ENCODE measurements at places on chromosomes 1 and 21.

- no peak for DNase-seq
Measured at GRCh38 chr21:32096411-32096810, 182.4 kb downstream of the MIS18A start.

DNA sequence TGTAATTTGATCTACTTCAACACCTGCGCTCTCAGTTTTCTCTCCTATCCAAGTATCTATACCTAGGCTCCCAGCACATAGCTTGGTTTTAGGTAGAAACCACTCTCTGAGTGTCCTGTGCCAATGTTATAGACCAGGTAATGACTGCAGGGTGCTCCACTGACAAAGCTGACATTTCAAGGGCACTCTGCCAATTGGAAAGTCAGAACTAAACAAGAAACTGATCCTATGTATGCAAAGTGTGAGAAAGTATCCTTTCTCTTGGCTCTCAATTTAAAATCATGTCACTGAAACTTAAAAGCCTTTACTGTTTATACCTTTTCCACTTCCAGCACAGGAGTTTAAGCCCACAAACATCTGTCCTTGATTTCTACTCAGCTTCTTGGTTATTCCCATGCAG is 45.0 kb upstream of the AIM2 start:
- DNase-seq: no peak

DNA sequence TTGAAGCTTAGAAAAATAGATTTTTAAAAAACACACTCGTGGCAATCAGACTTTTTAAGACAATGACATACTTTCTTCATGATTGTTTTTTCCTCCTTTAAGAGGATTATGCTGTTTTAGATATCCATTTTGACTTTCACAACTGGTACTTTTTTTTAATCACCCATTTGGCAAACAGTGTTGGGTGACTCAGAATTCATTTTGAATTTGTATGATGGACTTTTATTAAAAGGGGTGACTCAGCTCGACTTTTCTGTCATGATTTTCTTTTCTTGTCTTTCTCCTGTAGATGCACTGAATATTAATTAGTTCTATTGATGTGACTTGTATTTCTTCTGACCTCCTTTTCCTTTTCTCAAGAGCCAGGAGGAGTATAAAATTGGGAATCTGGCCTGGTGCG is 44.7 kb downstream of the FMN2 start:
- DNase-seq: no peak

DNA sequence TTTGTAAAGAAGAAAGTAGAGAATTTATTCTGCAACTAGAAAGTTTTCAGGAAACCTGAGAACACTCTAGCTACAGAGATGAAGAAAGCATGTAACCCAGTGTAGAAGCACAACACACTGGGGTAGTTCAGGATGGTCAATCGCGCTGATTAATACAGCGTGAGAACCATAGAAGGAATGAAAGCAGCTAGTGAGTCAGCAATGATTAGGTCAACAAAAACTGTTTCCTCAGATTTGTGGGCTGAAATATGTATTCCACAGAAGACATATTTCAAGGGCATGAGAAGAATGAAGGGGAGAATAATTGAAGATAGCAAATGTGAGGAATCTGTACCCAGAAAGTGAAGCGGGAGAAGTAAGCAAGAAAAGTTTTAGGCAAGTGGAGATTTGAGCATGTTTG is 97.8 kb upstream of the ADGRL2 start:
- no peak for DNase-seq

- DNase-seq: no peak
Measured at GRCh38 chr1:221855156-221855555, 113.3 kb upstream of the DUSP10 start.

DNA sequence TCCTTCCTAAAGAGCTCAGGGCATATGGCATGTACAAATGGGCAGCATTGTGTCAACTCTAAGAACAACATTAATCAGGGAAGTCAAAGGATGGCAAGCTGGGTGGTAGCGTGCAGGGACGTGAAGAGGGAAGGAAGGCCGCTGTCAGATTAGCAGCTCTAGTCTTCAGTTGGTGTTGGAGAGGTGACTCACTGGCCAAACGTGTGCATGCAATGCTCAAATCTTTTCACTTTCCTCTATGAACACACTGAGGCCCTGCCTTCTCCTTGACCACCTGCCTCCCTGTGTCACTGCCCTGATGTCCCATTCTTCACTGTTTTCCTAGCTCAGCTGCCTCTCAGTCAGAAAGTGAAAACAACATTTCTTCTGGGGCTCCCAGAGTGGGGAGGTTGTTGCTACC is 5.9 kb upstream of the PIGR start:
- no peak for DNase-seq

- no peak for DNase-seq
Measured at GRCh38 chr21:35325953-35326352, 276.9 kb upstream of the RUNX1 start.

DNA sequence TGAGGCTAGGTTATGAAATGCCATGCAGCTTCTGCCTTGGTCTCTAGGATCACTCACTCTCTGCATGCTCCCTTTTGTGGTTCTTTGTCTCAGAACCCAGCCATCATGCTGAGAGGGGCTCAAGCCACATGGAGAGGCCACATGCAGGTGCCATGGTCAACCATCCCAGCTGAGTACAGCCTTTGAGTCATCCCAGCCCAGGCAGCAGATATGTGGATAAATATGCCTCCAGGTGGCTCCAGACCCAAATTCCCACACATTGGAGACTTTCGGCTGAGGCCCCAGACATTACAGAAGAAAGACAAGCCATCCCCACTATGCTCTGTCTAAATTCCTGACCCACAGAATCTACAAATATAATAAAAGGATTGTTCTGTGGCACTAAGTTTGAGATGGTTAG is 102.0 kb downstream of the LHX9 start:
- no peak for DNase-seq

- DNase-seq: no peak
Measured at GRCh38 chr1:41325801-41326200, 35.4 kb upstream of the FOXO6 start.

- DNase-seq: no peak
Measured at GRCh38 chr1:116983678-116984077, 17.9 kb upstream of the CD101 start.

- no peak for DNase-seq
Measured at GRCh38 chr21:29105218-29105617, 25.2 kb upstream of the MAP3K7CL start.

DNA sequence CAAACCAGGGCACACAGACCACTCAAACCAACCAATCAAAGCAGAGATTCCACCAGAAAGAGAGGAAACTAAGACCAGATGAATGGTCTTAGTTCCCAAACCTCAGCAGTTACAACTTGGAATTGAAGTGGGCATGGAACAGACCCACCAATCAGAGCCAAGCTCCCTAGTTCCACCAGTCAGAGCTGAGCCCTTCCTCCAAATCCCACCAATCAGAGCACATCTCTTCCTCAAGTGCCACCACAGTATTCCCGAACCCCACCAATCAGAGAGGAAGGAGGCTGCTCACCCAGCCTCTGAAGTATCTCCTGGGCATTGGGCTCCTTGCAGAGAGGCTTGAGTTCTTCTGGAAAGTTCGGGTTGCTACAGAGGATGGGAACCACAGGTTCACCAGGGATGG is 1.4 kb downstream of the GUCA2A start:
- no peak for DNase-seq

GRCh38 chr1:119611701-119612113 is 36.4 kb downstream of the ZNF697 start:
- DNase-seq: peak; percentile 42

DNA sequence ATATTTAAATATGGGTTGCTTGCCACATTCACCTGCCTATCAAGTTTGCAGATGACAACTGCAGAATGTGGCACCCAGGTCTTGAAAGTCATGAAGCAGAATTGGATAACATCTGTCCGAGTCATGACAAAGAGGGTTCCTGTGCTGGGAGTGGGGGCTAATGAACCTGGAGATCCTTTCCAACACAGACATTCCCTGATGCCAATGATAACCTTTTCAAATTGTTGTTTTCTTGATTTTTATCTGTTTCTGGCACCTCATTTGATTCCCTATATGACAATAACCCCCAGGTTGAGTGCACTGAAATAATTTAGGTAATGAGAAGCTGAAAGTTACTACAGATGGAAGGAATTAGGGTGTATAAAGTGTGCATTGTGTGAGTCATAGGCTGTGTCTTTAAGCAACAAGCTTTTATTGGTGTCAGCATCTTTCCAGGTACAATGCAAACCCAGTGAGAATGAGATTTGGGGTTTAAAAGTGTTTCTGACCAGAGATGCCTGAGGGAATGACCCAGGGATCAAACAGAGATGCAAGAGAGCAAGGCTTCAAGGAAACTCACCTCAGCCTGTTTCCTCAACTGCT is 32.0 kb upstream of the IL10 start:
- no peak for DNase-seq

DNA sequence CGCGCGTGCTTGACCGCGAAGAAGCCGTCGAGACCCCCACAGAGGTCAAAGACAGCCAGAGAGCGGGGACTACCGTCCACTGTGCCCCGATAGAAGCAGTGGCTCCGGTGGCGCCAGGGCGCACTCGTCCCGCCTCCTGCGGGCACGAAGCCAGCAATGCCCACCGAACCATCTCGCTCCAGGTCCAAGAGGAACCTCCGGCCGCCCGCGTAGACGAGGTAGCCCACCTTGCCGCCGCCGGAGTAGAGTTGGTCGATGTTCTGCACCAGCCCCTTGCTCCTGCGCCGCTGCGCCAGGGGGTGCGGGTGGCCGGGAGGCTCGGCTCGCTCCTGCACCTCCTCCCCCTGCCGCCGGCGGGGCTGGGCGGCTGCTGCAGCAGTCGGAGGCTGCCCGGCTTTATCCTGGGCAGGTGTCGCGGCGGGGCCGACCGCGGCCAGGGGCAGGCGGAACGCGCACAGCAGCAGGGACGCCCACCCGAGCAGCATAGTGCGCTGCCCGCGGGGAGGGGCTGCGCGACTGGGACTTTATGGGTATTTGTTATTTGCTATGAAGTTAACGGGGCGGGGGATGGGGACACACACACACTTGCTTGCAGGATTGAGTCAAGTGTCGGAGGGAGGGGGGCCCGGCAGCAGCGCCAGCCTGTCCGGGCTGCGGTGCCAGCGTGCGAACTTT is 844 bp downstream of the ADAMTS5 start:
- peak; percentile 61 for DNase-seq

DNA sequence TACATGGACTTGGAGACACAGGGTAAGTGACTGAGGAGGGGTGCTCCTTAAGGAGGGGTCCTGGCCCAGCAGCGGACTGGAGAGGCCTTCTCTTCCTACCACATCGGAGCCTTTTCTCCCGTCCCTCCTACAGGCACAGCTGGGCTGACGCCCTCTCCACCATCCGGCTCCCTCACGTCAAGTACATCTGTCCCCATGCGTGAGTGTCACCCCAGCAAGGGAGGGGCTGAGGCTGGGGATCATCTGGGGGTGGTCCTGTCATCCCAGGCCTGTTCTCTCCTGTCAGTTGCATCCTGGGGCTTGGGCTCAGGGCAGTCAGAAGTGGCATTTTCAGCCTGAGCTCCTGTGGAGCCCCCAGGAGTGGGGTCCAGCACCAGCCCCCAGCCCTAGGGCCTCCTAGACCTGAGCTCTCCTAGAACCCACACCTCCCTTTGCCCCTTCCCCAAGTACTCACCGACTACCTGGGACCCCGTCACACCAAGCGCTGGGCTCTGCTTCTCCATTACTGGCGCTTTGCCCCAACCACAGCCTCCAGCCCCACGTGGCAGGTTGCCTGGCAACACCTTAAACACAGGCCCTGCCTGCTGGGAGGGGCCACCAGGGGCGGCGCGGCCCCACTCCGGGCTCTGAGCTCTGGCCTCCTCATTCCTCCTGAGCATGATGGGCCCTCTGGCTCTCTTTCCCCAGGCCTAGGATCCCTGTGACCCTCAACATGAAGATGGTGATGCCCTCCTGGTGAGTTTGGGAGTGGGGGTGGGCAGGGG is 2.3 kb downstream of the LYPLA2 start:
- no peak for DNase-seq

DNA sequence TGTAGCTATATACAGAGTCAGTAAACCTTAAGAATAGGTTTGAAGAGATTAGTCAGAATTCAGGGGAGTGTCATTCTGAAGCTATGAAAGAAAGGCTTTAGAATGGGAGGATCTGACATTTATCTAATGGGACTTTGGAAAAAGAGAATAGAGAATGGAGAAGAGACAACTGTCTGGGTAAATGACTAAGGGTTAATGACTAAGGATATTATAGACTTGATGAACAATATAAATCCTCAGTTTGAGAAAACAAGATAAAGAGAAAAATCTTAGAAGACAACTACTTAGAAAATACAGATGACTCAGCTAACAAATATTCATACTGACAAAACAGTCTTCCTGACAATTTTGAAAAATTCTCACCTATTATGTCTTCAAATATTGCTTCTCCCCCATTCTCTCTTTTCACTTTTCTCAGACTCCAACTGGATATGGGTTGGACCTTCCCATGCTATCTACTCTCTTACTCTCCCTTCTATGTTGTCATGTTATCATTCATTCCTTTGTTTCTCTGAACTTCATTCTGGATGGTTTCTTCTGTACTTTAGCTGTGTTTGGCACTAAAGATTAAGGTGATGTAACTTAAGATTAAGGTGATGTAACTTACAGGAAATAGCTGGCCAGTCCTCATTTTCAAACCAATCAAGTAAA is 20.4 kb downstream of the SLC16A1 start:
- DNase-seq: no peak

DNA sequence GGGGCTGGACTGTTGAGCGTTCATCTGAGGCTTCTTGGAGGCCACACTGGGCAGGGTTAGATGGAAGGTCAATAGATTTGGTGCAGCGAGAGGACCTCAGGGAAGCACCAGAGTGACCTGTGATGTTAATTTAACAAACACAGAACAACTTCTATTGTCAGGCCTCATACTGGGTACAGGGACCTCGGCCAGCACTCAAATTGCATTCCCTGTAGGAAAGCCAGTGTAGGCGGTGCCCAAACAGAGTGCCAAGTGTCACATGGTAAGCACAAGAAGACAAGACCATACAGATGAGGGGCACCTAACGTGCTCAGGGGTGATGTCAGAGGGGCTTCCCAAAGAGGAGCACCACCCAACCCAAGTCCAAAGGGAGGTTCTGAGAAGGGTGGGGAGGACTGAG is 1.3 kb downstream of the TMEM269 start:
- DNase-seq: no peak

- DNase-seq: peak; percentile 4
Measured at GRCh38 chr1:4512636-4513035, 141.8 kb upstream of the AJAP1 start.

- no peak for DNase-seq
Measured at GRCh38 chr1:50308878-50309277, 114.4 kb downstream of the DMRTA2 start.

- DNase-seq: no peak
Measured at GRCh38 chr1:33267468-33268205, 11.3 kb downstream of the ZNF362 start.

DNA sequence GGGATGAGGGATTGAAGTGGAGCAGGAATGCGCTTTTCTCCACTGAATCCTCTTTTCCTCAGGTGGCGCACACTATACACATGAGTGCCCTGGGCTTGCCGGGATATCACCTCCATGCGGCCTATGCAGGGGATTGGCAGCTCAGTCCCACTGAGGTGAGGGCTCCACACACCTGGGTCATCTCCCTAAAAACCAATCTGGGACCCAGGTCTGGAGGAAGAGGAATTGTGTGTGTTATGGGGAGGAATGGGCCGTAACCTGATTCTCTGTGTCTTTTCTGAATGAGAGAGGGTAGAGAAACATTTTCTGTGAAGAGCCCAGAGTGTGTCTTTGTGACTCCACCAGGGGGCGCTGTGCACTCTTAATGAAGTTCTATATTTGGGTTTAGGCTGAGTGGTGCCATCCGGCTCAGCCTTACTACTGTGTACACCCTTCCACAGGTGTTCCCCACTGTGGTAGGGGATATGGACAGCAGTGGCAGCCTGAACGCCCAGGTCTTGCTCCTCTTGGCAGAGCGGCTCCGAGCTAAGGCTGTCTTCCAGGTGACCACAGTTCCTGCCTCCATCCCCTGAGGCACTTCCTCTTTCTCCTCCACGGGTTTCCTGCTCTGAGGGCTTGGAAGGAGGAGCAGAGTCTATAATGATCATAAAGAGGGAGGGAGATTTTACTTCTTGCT is 1.5 kb downstream of the TOMM40L start:
- DNase-seq: peak; percentile 81

All from cerebellum (tissue), 4 donors.